Activated naive CD4-positive, alpha-beta T cell treated with anti-CD3 and anti-CD28 coated beads, Interleukin-2, amount 10 ng/mL, durations not matched to agents 5 hours and 36 hours (primary cell): ENCODE measurements at places on chromosomes 13 and 19. TPM values are rescaled to one million over a fixed set of nuclear protein-coding genes. Genes with fewer than 3 reads are reported as not detected.

METTL21C gene
- not detected for total RNA-seq

MAP1S gene
- total RNA-seq = 61.2 TPM

PEAK3 gene
- 0.36 TPM for total RNA-seq

CGB2 gene
- not detected for total RNA-seq

SAFB gene
- 119 TPM for total RNA-seq

RYR1 gene
- 1.2 TPM for total RNA-seq

LRRC63 gene
- 0.79 TPM for total RNA-seq

SKA3 gene
- 34.3 TPM for total RNA-seq

KLK7 gene
- total RNA-seq = not detected

S1PR5 gene
- 0.35 TPM for total RNA-seq

ZNF493 gene
- total RNA-seq = 25.6 TPM

FCGBP gene
- 4.8 TPM for total RNA-seq

RFPL4A gene
- total RNA-seq = not detected

OR10H1 gene
- not detected for total RNA-seq

KLC3 gene
- total RNA-seq = not detected

PDX1 gene
- total RNA-seq = not detected

SCEL gene
- not detected for total RNA-seq

IZUMO4 gene
- total RNA-seq = 20.1 TPM

RGS9BP gene
- 0.22 TPM for total RNA-seq

LILRA5 gene
- not detected for total RNA-seq

GPC5 gene
- not detected for total RNA-seq

ATP8B3 gene
- total RNA-seq = 20.7 TPM

ZNF799 gene
- total RNA-seq = 6.9 TPM

ZNF419 gene
- 12.6 TPM for total RNA-seq

IQCN gene
- total RNA-seq = 5.2 TPM

CRYL1 gene
- 19.9 TPM for total RNA-seq

ADGRE3 gene
- total RNA-seq = not detected

IGFL2 gene
- total RNA-seq = not detected

B3GNT8 gene
- total RNA-seq = 0.88 TPM

CHMP2A gene
- 112 TPM for total RNA-seq

MEDAG gene
- total RNA-seq = not detected

CCDC70 gene
- not detected for total RNA-seq

ZNF442 gene
- 0.60 TPM for total RNA-seq

POU2F2 gene
- 24.7 TPM for total RNA-seq

CGB1 gene
- not detected for total RNA-seq

GPR12 gene
- total RNA-seq = not detected

ZNF211 gene
- 18.3 TPM for total RNA-seq

PLPP2 gene
- not detected for total RNA-seq

CYP2S1 gene
- total RNA-seq = 0.94 TPM

NKPD1 gene
- 0.35 TPM for total RNA-seq
